Small intestine (tissue), 16 donors: ENCODE measurements at places on chromosomes 3 and 15. TPM values are rescaled to one million over a fixed set of nuclear protein-coding genes. Genes with fewer than 3 reads are reported as not detected.

- DNase-seq = peak; percentile 90
These were observed 134.2 kb downstream of the TJP1 start for GRCh38 chr15:29687939-29688505.

DNA sequence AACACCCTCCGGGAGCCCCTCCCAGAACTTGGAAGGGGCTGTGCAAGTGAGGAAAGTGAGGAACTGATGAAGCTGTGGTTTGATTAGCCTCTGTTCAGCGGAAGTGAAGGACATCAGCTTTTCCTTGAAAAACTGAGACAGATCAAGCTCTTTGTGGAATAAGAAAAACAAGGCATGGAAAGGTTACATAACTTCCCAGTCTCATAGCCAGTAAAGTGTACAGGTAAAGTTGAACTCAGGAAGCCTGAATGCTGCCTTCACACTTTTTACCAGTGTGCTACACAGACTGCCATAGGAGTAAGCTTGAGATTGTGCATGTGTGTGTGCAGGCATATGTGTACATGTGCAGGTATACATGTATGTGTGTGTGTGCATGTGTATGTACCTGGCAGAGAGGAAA lies 293.2 kb downstream of the FGF12 start:
- no peak for DNase-seq

- no peak for DNase-seq
These were observed 5.6 kb upstream of the PYDC2 start for GRCh38 chr3:191455257-191455952.

GRCh38 chr3:186920301-186920700 lies 10.0 kb upstream of the ST6GAL1 start:
- DNase-seq = no peak

DNA sequence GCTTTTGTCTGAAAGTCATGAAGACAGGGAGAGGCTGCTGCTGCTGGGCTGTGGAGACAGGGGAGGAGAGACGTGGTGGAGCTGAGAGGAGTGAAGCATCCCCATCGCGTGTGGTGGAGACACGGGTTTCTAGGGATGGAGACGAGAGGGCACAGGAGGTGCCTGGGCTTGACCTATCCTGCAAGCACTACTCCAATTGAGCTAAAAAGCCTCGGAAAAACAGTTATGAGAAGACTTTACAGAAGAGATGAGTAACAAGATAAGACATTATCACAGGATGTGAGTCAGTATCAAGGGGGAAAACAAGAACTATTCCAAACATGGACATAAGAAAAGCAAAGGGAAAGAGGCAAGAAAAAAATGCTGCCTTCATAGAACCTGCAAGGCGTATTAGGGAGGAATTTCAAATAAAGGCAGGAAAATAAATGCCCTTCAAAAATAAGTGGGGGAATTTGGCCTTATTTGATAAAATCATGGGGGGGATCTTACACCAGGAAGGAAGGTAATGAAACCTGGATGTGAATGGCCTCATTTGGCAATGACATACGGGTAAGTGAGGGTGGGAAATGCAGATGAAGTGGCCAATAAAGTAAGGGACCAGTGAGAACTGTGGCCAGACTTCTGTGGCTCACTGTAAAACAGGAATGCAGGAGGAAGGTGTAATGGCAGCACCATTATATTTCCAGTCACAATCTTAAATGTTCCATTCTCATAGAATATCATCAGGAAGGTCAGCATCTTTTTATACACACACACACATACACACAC lies 97.9 kb downstream of the PLD1 start:
- DNase-seq = no peak

DNA sequence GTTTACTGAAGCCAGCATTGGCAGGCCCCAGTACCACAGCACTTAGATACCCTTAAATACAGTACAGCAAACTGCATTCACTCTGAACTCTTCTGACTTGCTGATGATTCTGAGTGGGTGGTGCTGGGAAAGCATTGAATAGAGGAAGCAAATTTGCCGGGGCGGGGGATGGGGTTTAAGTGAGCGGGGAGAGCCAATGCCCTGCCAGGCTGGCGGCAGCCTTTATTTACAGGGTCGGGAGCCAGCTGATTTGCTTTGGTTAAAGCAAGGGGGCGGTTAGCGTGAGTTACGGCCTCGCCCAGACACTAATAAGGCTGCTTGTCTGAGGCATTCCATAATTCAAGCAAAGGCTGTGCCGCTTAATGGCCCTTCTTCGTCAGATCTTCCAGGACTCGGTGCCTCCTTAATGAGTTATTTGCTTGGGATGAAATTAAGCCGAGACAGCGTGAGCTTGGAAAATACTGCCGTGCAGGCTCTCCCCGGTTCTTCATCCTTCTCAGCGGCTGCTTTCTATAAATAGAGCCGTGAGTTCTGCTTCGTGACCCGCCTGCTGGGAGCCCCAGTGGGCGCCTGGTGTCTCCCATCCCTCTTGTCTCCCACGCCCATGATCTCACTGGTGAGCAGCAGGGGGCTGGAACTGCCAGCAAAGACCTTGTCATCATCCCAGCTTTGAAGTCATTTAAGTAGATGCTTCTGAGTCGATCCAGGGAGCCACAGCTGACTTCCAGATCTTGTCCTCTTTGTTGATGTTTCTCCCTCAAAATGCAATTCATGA lies 25.8 kb downstream of the SPSB4 start:
- peak; percentile 40 for DNase-seq

DNA sequence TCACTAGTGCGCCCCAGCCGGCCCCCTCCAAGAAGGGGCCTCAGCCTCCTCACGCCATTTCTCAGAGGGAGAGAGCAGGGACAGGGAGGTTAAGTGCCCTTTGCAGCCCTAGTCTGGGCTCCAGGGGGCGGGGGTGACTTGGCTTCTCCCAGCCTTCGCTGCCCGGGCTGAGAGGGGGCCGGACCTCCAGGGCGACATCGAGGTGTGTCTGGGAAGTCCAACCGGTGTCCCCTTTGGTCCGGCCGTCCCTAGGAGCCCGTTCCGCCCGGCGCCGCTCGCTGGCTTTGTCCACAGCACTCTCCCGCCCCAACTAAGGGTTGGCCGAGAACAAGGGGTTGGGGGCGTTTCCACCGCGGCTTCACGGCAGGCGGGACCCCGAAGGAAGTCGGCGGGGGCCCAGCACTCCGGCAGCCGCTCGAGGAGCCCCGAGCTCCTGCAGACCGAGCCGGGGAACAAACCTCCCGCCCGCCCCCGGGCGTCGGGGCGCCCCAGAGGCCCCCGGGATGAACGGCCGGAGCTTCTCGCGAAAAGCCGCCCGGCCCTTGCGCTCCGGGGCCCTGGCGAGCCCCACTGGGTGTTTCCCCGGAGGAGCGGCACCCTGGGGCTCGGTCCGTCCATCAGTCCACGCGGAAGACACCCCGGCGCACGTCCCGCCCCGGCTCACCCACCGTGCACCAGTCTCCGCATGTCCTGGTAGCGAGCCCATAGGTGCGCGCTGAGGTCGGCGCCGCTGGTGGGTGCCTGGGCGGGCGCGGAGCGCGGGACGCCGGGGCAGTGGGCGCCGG lies 627 bp downstream of the NT5DC2 start:
- peak; percentile 61 for DNase-seq

The ZNF774 gene
- 0.89 TPM for polyA plus RNA-seq

DNA sequence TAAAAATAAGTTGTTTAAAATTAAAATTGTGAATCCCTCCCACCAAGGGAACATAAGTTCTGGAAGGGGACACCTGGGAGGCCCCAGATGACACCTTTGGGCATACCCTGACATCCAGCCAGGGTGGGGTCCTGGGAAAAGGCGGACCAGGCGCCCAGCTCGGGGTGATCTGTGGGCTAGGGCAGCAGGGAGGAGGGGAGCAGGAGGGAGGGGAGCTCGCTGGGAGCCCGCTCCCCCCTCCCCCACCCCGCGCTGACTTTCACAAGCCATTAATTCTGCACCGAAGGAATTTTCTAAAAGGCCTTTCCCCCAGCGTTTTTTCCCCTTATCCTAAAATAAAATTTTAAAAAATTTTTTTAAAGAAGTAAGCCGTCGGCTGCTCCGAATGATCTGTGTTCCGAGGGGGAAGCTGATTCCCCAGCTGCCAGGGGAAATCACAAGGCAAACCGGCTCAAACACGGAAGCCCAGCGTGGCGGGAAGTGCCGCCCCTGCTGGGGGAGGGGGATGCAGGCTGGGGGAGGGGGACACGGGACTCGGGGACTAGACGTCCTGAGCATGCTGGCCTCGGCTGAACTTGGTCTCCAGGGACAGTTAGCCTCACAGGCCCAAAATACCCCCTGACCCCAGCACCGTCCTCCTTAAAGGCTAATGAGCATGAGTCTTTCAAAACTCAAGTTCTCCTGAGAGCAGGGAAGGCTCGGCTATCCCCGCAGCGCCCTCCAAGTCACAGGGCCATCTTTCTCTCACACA lies 13.9 kb downstream of the PLXND1 start:
- no peak for DNase-seq

DNA sequence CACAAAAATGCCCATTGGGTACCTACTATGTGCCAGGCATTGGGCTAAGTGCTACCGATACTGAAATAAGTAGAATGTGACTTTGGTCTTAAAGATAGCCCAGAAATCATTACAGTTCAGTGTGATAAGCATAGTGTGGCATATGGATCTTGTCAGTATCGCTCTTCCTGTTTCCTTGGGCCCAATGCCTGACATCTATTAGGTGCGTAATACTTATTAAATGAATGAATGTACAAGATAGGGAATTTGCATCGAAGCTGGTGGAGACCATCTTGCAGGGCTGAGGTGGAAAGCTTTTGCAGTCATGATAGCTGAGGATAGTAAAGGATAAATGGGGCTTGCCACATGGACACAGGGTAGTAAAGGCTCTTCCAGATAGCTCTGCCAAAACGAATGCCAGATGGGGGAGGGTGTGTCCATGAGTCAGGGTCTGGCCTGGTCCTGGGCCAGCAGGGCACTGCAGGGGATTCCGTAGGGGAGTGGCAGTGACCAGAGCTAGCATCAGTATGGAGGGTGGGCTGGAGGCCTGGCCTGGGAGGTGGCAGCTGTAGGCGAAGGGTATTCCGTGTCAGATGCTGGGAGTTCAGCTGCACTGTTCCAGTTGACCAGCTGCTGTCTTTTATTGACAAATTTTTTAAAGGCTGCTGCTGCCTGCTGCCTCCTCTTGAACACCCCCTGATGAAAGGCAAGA lies 23.5 kb downstream of the TSEN2 start:
- DNase-seq = no peak

GRCh38 chr15:71114887-71115566 lies at the start of gene THSD4:
Gene THSD4 (plus strand): TSS chr15:71115471.
- DNase-seq = peak; percentile 91

The SEMA3F gene
- 35.7 TPM for polyA plus RNA-seq

GRCh38 chr15:42876224-42876623 lies 44.4 kb downstream of the TTBK2 start:
- no peak for DNase-seq

- DNase-seq = peak; percentile 58
These were observed 533 bp upstream of the SMAD3 start for GRCh38 chr15:67064607-67065530.

The GOLGA8O gene
- polyA plus RNA-seq = not detected

DNA sequence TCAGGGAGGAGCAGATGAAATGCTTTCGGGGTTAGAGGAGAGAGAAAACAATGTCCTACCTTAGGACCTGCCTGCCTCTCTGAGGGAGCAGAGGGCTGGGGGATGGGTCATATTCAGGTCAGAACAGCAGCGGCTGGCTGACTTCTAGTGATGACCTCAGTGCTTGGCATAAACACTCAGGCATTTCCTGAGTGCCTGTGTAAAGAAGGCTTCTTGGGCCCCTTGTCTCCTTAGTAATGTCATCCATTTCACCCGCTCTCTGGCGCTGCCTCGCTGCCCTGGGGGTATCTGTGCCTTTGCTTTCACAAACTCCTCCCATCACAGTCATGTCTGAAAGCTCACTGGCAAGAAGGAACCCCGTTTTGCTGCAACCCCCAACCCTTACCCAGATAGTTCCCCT lies 82.9 kb upstream of the GSK3B start:
- no peak for DNase-seq

DNA sequence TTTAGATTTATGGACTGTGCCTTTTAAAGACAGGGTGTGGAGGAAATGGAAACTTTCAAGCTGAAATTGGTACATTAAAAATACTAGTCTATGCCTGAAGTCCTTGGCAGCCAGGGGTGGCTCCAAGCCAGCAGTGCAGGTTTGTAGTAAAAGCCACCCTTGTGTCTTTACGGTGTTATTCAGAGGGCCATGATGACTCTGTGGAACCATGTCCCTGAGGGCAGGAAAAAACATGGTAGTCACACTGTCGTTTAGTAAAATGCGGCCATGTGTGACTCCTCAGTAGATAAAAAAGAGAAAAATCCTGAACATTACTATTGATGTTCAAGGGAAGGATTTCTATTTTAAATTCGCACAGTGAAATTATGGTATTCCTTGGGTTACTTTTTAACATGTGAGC lies 2.7 kb downstream of the FAN1 start:
- DNase-seq = no peak

GRCh38 chr15:96589864-96590263 lies 259.4 kb downstream of the NR2F2 start:
- no peak for DNase-seq

DNA sequence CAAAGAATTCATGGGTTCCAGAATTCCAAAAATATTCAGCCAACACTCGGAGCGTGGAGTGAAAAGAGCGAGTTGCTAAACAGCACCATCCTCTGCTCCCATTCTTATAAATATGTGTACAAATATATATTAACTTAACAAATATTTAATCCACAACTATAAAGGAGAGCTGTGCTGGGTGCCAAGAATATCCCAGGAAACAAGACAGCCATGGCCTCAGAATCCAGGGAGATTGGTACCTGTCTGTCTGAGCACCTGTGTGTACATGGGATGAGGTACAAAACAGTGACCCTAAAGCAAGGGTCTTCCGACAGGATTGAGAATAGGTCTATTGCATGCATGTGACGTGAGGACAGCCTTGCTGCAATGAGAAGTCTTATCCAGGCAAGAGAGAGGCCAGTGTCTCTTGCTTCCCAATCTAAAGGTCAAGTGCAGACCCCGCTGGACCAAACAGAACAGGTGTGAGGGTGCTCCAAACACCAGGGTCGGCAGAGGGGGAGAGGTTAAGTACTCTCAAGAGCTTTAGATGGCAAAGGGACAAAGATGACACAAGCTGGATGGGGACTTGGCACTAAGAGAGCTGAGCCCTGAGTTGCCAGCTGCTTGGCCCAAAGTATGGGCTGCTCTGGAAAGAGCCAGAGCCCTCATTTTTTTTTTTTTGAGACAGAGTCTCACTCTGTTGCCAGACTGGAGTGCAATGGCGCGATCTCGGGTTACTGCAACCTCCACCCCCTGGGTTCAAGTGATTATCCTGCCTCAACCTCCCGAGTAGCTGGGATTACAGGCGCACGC lies 36.2 kb downstream of the HOMER2 start:
- no peak for DNase-seq

GRCh38 chr15:63372018-63372705 lies 9.5 kb downstream of the CA12 start:
- DNase-seq = no peak

- no peak for DNase-seq
These were observed 21.1 kb upstream of the THSD4 start for GRCh38 chr15:71094137-71094536.

The PCOLCE2 gene
- 2.2 TPM for polyA plus RNA-seq

The ITIH1 gene
- polyA plus RNA-seq = 0.13 TPM

GRCh38 chr3:78268716-78269668 lies 1229.1 kb downstream of the ROBO2 start:
- no peak for DNase-seq

- no peak for DNase-seq
These were observed 23.6 kb upstream of the MYLK start for GRCh38 chr3:123907720-123908119.

GRCh38 chr3:181316482-181316881 lies 326.9 kb upstream of the DNAJC19 start:
- DNase-seq = no peak

The SLC2A2 gene
- 24.6 TPM for polyA plus RNA-seq

GRCh38 chr3:65402597-65402996 lies 636.1 kb downstream of the MAGI1 start:
- DNase-seq = no peak

GRCh38 chr3:169085827-169086226 lies 577.7 kb downstream of the MECOM start:
- DNase-seq = no peak

- no peak for DNase-seq
These were observed 57.6 kb upstream of the TNFSF10 start for GRCh38 chr3:172580680-172581401.
